ENCODE measurements at places on chromosomes 6 and 20.

DNA sequence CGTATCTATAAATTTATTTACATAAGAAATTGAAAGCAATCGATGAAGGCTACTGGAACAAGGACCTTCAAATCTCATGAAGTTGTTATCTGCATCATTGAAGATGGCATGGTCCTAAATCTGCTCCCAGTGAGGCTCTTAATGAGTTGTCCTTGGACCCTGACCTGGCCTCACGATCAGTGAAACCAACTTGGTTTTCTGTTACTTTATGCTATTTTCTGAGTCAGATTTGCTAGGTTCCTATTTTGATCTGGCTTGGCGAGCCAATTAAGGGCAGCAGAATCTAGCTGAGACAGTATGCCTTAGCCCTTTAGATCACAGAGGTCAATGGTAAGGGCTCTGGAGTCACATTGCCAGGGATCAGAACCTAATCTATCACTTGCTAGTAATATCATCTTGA lies 30.1 kb upstream of the NOX3 start:
- DNase-seq: no peak

- DNase-seq: peak; percentile 85
Observed at GRCh38 chr6:53317861-53318260, 30.9 kb downstream of the ELOVL5 start.

DNA sequence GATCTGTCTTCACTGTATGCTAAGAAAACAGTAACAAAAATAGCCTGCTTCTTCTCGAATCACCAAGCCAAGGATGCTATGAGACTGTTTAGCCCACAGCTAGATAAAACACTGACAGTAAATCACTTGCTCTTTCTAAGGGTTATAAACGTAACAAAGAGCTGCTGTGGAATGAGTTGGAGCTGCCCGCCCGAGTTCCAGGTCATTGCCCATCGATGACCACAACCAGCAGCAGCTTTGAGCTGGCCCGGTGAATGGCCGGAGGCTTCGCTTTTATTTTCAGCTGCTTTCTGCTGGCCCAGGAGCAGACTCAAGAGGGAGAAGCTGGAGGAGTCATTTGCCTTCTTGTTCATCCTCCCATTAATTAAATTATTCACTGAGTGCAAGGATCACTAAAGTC lies 82.2 kb upstream of the CDH4 start:
- no peak for DNase-seq

- no peak for DNase-seq
Observed at GRCh38 chr6:26576407-26576843, 20.3 kb upstream of the ABT1 start.

GRCh38 chr20:5197847-5198650 lies 71.2 kb downstream of the CDS2 start:
- DNase-seq: peak; percentile 17

DNA sequence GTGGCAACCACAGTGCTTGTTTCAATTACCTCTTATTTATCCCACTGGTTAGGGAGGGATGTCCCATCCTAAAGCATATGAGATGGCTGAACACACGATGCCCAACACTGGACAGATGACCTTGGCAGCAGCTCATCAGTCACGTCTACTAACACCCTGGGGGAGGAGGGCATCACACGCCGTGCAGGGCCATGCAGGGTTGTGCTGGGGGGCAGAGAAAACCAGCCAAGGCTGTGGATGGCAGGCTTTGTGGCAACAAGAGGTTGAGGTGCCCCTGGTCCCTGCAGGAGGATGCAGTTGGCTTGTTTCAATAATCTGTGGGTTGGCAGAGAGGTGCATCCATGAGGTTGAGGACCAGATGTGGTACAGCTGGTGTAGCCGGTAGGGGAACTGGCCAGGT lies 293.7 kb upstream of the SULF2 start:
- no peak for DNase-seq

DNA sequence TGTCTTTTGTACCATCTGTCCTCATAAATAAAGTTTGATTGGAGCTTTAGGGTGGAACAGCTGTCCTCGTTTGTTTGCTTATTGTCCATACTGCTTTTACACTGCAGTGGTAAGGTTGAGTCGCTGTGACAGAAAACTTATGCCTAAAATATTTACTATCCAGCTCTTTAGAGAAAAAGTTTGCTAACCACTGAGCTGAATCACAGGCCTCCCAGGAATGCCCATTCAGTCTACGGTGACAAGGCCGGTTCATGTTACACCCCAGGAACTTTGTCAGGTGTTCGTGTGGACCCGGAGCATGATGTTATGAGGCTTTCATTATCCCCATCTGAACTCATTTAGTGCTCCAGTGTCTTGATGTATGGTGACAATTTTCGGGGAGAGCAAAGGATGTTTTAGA lies 401.1 kb downstream of the SAMD5 start:
- no peak for DNase-seq

GRCh38 chr20:32071395-32072167 lies 19.5 kb downstream of the HCK start:
- no peak for DNase-seq

GRCh38 chr6:86969573-86969972 lies 32.2 kb downstream of the HTR1E start:
- DNase-seq: no peak

GRCh38 chr6:41451039-41451438 lies 95.1 kb upstream of the FOXP4 start:
- DNase-seq: no peak

- no peak for DNase-seq
Observed at GRCh38 chr6:50822078-50822476, 3.4 kb downstream of the TFAP2B start.

DNA sequence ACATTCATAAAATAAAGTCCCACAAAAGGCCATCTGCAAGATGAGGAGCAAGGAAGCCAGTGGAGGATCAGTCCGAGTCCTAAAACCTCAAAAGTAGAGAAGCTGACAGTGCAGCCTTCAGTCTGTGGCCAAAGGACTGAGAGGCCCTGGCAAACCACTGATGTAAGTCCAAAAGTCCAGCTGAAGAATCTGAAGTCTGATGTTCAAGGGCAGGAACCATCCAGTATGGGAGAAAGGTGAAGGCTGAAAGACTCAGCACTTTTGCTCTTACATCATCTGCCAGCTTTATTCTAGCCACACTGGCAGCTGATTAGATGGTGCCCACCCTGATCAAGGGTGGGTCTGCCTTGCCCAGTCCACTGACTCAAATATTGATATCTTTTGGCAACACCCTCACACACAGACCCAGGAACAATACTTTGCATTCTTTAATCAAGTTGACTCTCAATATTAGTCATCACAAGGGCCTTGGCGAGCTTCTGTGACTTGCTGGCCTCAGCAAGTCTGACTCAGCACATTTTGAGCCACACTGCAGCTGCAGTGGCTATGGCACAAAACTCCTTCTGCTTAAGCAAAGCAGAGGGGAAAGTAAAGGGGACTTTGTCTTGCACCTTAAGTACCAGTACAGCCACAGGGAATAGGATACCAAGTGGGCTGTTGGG lies 1370.3 kb upstream of the CITED2 start:
- no peak for DNase-seq

DNA sequence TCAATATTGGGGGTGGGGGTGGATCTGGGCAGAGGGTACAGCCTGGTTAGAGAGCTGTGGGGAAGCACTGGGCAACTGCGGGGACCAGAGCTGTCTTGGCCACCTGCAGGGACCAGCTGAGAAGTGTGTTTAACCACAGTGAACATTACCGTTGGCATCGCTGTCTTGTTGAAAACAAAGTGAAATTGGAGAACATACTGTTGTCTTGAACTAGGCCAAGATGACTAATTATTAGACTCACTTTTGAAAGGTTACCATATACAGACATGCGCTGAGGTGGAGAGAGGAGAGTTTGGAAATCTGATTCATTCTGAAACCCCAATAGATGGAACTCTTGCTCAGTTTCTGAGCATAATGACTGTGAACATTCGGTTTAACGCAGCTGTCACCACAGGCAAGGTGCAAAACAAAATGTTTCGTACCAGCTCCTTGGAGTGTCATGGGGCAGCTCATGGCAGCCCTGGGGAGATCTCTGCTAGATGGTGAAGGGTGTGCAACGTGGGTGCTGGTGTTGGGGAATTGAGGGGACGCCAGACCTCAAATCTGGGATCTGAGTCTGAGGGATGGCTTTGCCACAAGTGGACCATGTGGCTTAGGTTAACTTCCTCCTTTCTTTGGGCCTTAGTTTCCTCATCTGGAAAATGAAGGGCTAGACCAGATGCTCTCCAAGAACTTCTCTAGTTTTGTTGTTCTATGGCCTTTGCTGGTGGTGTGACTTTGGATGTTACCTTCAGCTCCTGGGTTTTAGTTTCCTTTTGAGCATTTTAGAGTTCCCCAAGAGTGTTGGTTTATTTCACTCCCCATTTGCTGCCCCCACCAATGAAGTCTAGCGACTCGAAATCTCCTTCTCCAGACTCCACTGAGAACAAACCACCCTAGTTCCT lies 24.6 kb upstream of the GTSF1L start:
- DNase-seq: no peak
